T-helper 2 cell (primary cell): ENCODE measurements at places on chromosomes 12 and 14.

GRCh38 chr12:75606956-75607355 lies 95.5 kb upstream of the KRR1 start:
- no peak for DNase-seq

GRCh38 chr14:77189479-77189878 lies 7.9 kb downstream of the TMEM63C start:
- no peak for DNase-seq

DNA sequence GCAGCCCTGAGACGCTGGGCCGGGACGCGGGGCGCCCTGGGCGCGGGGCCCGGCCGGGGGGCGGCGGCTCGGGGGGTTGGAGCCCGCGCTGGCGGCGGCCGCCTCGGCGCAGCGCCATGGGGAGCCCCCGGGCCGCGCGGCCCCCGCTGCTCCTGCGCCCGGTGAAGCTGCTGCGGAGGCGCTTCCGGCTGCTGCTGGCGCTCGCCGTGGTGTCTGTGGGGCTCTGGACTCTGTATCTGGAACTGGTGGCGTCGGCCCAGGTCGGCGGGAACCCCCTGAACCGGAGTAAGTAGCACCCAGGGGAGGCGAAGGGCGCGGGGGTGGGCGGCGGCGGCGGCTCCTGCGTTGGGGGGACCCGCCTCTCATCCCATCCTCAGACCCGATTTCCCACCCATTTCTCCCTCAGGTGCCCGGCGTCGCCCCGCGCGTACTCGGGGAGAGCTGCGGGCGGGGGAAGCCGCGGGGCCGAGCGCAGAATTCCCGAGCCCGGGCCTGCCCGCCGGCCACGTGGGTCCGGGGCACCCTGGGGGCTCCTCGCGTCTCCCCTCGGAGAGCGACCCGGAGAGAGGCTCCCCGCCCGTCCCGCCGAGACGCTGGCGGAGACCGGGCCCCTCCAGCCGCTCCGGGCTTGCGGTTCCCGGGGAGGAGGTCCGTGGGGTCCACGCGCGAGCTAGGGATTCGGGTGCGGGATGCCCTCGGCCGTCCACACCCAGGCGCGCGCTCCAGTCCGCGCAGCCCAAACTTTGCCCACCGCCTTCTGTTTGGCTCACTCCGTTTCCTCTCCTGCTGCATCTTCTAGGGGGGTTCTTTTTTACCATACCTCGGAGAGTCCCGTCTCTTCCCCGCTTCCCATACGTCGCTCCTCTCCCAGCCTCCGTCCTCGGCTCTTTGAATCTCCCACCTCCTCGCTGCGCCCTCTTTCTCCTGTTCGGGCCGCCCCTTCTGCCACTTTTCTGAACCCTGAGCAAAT lies 807 bp downstream of the B4GALNT3 start:
- DNase-seq = no peak

- DNase-seq = no peak
Observed at GRCh38 chr14:31881531-31882310, 195.4 kb upstream of the ARHGAP5 start.

- no peak for DNase-seq
Observed at GRCh38 chr12:123388951-123389559, 5.1 kb downstream of the KMT5A start.

- peak; percentile 78 for DNase-seq
Observed at GRCh38 chr14:103500148-103500990, 22.3 kb downstream of the CKB start.

DNA sequence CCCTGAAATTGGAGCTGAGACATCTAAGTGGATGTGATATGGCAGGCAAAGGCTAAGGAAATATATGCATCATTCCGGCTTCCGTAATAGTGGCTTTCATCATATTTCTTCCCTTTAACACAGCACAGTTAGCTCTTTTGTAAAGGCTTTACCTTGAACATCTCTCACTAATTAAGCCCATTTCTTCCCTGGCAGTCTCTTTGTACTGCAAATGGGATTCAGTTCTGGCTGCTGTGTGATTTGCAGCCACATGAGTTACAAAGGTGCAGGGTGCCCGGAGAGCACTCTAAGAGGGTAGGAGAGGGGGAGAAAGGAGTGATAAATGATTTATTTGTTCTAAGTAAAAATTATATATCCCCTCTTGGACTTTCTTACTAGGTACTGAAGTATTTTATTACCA lies 232.1 kb upstream of the CCDC196 start:
- DNase-seq = no peak

GRCh38 chr12:20514598-20514997 lies 146.3 kb downstream of the PDE3A start:
- no peak for DNase-seq

- DNase-seq = no peak
Observed at GRCh38 chr12:52975820-52976573, 27.1 kb downstream of the KRT18 start.

- DNase-seq = no peak
Observed at GRCh38 chr14:24207104-24207551, 1.6 kb downstream of the TSSK4 start.
